ENCODE measurements at places on chromosomes 2 and 18.

- DNase-seq: no peak
Measured at GRCh38 chr2:127365211-127365643, 22.5 kb downstream of the MAP3K2 start.

GRCh38 chr2:215664847-215665525, 229.1 kb upstream of the FN1 start:
- peak; percentile 2 for DNase-seq

GRCh38 chr2:165886487-165887146, 67.0 kb downstream of the TTC21B start:
- DNase-seq: peak; percentile 66

DNA sequence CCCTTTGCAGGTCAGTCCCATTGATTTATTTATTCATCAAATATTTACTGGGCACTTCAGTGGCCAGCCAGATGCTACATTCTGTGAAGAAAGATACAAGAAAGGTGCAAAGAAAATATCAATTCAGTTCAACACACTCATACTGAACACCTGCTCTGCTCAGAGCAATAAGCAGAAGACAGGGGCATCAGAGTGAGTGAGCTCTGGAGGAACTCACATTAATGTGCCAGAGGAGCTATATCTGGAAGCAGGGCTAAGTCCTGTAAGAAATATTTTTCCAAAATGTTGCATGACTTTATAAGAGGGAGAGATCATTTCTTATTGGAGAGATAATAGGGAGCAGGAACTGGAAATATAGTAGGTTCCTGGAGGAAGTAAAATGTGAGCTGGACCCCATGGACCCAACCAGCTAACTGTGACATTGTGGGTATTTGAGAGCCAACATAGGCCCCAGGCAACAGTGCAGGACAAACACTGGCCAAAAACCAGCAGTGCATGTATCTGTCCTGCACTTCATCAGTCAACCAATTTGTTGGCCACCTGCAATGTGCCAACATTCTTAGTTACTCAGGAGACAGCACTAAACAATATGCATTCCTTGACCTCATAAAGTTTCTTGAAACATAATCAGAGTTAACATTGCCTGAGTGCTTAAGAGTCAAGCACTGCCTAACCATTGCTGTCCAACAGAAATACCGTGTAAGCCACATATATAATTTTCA, 102.7 kb upstream of the PTPRM start:
- DNase-seq: no peak

DNA sequence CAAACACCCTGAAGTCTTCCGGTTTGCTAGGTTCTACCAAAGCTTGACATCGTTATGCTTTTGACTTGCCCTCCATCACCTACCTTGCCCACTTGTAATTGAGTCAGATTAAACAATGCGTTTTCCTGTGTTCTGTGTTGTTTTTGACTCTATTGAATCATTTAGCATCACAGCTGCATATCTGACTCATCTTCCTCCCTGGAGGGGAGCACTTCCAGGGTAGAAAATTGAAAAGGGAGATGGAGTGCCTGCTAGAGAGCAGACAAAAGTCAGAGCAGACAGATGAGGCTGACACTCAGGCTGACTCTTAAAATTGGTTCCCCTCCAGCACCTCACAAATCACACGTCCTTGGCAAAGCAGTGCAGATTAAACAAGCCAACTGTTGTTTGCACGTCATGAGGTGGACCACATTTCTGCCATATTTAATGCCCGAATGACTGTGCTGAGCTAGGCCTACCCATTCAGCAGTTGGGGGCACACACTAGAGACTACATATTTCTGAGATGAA, 2.2 kb downstream of the MPP4 start:
- DNase-seq: no peak

GRCh38 chr2:141595316-141595920, 535.4 kb downstream of the LRP1B start:
- no peak for DNase-seq

- no peak for DNase-seq
Measured at GRCh38 chr18:12023375-12023774, 42.1 kb downstream of the IMPA2 start.

DNA sequence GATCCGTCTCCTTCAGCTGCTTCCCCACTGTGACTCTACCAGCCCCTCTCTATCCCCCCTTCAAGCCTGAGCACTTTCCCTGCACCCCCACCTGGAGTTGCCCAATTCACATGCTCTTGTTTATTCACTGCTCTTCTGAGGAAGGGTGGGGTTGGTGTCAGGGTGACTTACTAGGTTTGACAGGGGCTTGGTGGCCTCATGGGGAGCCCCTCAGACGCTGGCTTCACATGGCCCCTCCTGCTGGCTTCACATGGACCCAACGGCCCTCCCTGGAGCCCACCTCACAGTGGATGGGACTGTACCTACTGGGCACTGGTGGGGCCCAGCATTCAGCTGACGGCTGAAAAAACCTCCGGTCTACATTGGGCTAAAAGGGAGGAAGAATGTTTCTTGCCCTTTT, 16.7 kb upstream of the MRPL33 start:
- no peak for DNase-seq

DNA sequence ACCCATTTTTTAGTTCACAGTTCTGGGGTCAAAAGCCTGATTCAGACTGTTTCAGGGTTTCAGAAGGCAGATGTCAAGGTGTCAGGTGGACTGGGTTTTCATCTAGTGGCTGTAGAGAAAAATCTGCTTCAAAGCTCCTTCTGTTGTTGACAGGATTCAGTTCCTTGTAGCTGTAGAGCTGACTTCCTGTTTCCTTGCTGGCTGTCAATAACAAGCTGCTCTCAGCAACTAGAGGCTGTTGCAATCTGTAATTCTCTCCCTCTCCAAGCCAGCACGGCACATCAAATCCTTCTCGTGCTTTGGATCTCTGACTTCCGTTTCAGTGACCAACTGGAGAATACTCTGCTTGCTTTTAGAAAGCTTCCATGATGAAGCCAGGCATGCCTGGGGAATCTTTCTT, 179.4 kb downstream of the DOK6 start:
- DNase-seq: no peak

GRCh38 chr2:232783278-232783677, 6.9 kb upstream of the KCNJ13 start:
- no peak for DNase-seq

DNA sequence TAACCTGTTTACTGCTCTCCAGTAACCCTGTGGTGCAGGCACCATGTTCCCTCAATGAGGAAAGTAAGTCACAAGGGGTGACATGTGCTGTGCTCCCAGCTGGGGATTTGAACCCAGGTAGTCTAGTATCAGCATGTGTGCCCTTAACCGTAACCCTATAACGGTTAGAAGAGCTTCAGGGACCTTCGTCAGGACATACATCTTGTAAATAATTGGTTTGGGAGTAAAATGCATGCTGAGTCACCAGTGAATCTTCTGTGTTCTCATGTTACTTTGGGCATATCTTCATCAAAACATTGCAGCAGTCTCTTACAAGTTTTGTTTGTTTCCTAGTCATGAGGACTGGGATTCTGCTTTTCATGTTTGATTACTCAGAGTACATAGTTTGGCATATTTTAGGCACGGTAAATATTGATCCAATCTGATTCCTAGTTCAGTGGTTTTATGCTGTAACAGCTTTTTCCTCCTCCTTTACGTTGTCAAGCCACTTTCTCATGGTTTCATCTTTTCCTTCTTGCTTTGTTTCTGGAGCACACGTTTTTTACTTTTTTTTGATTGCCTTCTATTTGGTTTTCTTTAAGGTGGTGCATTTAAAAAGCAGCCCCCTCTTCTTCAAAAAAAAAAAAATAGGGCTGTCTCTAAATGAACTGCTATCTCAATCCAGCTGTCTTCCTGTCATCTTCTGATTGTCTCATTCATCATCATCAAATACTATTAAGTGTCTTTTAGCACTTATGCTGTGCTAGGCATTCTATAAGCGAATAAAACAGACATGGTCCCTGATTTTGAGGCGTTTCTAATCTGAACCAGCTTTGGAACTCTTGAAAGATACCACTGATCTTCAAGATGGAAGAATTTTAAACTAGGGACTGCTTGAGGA, 50.4 kb downstream of the CLIP4 start:
- no peak for DNase-seq

GRCh38 chr2:241980193-241980592, 110.7 kb downstream of the RTP5 start:
- DNase-seq: no peak

GRCh38 chr2:37891846-37892435, 33.1 kb upstream of the RMDN2 start:
- no peak for DNase-seq

DNA sequence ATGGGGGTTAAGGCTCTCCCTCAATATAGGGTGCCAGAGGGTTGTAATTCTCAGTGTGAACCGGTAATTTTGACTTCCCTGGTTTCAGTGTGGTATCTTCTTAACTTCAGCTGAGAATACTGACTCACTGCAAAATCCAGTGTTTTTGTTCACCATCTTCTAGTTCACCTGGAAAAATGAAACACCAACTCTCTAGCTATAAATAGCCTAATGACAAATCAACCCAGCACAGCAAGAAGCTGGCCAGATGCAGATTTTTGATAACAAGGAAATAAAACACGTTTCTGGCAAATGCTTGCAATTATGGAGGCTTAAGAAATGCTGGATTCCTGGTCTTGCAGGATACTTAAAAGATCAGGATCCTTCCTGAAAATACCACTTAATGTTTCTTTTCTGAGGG, 192.3 kb downstream of the CLIP4 start:
- DNase-seq: no peak

GRCh38 chr2:11532416-11533055, 1.3 kb upstream of the GREB1 start:
- no peak for DNase-seq

DNA sequence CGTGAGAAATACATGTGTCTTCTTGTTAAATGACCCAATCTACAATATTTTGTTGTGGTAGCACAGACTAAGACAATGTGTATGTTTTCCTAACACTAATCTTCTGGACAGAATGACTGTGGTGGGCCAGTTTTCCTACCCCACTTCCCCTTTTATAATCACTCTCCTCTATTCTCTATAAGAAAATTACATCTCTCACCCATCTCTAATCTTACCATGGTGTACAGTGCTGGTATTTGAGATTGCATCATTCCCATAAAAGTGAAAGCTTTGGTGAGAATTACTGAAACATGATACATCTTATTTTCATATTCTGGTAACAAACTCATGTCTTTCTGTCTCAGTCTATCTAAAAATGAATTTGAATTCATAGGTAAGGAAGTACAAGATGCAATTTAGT, 40.5 kb downstream of the CAVIN2 start:
- DNase-seq: no peak

DNA sequence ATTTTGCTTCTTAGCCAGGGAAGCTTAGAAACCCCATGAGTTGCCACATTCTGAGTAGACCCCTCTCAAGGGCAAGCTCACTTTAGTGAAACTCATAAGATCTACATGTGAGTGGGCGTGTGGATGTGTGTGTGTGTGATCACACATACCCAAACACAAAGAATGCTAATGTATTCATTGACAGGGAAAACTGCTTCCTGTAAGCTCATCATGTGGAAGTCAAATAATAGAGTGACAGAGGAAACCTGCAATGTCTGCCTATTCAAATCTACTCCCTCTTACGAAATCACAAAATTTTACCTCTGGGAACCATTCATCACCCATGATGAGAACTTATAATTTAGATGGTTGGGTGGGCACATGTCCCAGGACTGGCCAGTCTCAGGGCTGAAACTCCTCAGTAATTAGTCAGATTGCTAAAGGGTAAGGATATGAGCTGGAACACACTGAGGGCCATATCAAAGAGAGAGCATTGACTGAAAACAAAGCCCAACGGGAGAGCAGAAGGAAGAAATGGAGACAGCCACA, 94.5 kb upstream of the CCDC150 start:
- DNase-seq: no peak

DNA sequence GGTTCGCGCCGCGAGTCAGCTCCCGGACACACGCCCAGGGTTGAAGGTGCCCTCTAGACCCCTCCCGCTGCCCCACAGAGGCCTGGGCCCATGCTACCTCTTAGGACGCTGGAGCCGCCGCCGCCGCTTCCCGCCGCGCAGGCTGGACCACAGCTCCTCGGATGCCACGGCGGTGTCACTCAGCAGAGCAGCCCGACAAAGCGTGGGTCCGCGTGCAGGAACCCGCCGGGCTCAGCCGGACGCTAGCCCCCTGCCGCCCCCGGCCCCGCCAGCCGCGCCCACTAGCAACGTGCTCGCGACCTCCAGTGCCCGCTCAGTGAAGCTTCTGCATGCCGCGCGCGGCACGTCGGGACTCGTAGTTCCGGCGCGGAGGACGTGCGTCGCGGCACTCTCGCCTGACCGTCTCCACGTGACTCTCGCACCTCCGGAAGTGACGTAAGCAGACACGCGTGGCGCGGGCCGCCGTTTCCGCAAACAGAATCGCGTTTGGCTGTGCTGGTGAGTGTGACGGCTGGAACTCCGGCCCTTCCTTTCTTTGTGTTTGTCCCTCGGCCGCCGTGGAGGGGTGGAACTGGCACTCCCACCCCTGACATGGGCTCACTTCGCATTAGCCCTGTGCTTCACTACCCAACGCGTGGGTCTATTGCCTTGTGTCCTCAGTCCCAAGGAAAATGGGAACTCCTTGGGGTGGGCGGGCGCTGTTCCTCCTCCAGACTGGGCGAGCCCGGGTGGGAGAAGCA, at the start of the genes FAM210A and RNMT:
TSS of gene FAM210A (minus strand) at position 327 of the 740 bp plus-strand sequence. CDS start 44,481 bp downstream, outside the sequence.
TSS of gene RNMT (plus strand) at position 442 of the 740 bp plus-strand sequence. CDS start 4,845 bp downstream, outside the sequence.
- DNase-seq: peak; percentile 99

DNA sequence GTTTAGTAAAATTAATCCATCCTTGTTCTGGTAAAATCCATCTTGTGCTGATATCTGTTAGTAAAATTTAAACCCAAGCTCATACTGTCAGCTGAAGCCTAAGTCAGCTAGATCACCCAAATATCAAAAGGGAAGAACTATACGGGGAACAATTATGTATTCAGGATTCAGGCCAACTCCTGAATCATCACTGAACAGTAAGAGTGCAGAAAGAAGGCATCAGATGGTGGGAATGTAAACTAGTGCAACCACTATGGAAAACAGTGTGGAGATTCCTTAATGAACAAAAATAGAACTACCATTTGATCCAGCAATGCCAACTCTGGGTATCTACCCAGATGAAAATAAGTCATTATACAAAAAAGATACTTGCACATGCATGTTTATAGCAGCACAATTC, 81.8 kb downstream of the RAPGEF4 start:
- no peak for DNase-seq

- no peak for DNase-seq
Measured at GRCh38 chr2:201971531-201972228, 62.0 kb upstream of the FZD7 start.

- no peak for DNase-seq
Measured at GRCh38 chr2:196287523-196287922, 116.1 kb upstream of the STK17B start.

- no peak for DNase-seq
Measured at GRCh38 chr18:63619661-63620060, 24.4 kb downstream of the SERPINB4 start.

DNA sequence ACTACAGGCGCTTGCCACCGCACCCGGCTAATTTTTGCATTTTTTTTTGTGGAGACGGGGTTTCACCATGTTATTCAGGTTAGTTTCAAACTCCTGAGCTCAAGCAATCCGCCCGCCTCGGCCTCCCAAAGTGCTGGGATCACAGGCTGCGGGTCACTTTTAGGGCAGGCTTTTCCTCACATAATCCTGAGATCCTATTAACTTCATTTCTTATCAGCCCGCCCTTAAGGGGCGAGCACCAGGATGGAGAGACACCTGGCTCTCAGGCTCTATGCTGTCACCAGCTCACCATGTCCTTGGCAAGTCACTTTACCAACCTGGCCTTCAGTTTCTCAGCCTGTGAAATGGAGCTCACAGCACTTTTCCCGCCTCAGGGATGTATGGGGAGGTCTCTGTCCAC, 23.0 kb downstream of the ZFP36L2 start:
- DNase-seq: no peak

- no peak for DNase-seq
Measured at GRCh38 chr2:150472511-150472899, 15.0 kb downstream of the RND3 start.
